Right ventricle myocardium inferior (tissue), 1 donor: ENCODE measurements at places on chromosomes 2 and 18.

DNA sequence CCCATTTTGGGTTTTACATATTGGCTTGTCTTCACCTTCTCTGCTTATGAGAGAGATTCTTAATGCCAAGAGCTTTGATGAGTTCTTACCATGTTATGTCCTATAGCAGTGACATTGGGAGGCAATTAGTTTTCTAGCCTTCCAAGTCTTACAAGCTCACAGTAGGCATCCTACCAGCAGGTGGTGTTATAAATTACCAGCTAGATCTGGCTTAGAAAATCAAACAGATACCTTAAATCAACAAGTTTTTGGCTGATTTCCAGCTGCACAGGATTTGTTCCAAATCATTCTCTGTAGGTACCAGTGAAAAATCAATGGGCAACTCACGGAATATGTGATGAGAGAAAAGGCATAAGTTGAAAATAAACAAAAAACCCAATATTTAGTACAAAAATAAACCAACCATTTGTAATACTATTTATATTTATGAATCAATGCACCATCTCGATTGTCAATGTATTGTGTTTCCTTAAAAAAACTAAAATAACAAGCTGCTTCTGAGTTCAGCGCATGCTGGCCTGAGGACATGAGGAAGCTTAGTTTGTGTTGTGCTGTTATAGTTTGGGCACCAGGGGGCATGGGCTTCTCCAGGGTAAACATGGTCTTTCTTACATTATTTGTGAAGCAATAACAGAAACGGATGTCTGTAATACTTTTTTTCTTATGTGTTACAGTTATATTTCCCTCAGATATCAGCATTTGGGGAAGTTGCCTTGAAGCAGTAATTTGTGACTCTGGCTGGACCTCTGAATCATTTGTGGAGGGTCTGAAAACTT is 34.1 kb upstream of the NXPH2 start:
- DNase-seq = no peak

- DNase-seq = no peak
Measured at GRCh38 chr2:112488201-112488600, 6.2 kb downstream of the TTL start.

DNA sequence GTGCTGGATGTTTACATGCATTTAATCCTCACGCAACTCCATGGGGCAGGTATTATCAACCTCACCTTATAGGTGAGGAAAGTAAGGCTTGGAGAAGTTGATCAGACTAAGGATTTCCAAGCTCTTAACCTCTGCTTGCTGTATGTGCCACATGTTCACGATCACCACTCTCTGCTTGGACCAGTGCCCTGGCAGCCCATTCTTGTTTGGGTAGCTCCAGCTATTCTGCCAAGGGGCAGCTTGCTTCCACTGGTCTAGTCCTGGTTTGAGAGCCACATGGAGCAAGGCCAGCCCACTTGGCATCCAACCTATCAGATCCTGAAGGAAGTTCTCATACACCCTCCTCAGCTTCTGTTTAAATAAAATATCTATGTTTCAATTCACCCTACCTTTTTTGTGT is 14.3 kb downstream of the PLB1 start:
- DNase-seq = no peak

DNA sequence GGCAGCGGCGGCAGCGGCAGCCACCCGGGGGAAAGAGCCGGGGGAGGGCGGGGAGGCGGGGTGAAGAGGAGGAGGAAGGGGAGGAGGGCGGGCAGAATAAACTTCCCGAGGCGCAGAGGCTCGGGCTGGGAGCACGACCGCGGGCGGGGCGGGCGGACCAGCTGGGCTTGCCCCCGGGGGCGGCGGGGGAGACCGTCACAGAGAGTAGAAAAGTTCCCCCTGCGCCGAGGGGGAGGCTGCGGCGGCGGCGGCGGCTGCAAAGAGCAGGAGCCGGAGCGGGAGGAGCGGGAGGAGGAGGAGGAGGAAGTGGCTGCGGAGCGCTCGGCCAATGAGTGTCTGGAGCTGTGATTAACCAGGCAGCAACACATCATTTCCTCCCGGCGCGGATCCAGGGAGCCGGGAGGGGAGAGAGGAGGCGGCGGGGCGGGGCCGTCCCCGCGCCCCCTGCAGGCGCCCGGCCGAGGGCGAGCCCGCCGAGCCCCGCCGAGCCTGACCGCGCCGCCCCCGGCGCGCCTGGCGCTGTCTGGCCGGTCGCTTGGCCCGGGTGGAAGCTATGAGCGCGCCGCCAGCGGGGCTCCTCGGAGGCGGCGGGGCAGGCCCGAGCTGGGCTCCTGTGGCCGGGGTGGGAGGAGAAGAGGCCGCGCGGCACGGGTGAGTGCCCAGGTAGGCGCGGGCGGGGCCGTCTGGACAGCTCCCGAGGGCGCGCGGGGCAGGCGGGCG is at the start of gene ACVR1:
TSS of gene ACVR1 (minus strand) at position 265 of the 720 bp plus-strand sequence. CDS start 76,837 bp downstream, outside the sequence.
- peak; percentile 98 for DNase-seq

- DNase-seq = no peak
Measured at GRCh38 chr2:222606306-222606705, 49.6 kb downstream of the FARSB start.

DNA sequence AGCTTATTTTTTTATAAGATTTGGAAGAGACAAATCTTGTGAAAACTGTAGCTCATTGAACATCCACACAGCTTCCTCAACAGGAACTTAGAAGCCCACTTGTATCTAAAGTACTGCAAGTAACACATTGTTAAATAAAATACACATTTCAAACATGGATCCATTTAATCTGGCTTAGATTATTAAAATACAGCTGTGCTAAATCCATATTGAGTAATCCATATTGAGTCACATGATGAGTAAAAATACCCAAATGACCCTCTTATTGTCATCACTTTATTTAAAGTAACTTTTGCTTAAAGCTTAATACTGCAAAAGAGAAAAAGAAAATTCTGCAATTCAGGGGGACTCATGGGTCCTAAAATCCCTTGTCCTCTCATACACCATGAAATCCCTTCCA is 133.3 kb downstream of the OSR1 start:
- no peak for DNase-seq

DNA sequence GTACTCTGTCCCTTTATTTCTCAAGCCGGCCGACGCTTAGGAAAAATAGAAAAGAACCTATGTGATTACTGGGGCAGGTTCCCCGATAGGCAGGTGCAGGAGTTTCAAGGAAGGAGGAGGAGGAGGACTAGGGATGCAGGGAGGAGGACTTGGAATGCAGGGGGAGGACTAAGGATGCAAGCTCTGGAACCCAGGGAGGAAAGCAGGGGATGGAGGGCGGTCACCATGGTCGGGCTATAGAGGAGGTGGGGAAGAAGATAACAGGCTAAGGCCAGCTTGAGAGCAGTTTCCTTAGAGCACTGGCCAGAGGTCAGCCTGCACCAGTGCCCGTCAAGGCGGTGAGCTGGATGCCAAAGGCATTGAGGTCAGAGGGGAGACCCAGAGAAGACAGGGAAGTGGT is 18.7 kb upstream of the B3GNT7 start:
- peak; percentile 1 for DNase-seq
